ENCODE measurements at places on chromosomes 2 and 18. TPM values are rescaled to one million over a fixed set of nuclear protein-coding genes. Genes with fewer than 3 reads are reported as not detected.

PROKR1 gene
- 0.06 TPM for polyA plus RNA-seq

ST8SIA3 gene
- 0.09 TPM for polyA plus RNA-seq

- no peak for DNase-seq
Observed at GRCh38 chr2:84631047-84631446, 114.7 kb downstream of the DNAH6 start.

GRCh38 chr2:236659758-236660150, 90.1 kb downstream of the ACKR3 start:
- peak; percentile 89 for DNase-seq

GRCh38 chr2:220858101-220858500, 714.0 kb downstream of the EPHA4 start:
- DNase-seq, result no peak

- no peak for DNase-seq
Observed at GRCh38 chr2:46489423-46490174, 10.2 kb downstream of the TMEM247 start.

GPR39 gene
- 1.4 TPM for polyA plus RNA-seq

GRCh38 chr2:68317971-68318913, 1.5 kb downstream of the CNRIP1 start:
- no peak for DNase-seq

DNA sequence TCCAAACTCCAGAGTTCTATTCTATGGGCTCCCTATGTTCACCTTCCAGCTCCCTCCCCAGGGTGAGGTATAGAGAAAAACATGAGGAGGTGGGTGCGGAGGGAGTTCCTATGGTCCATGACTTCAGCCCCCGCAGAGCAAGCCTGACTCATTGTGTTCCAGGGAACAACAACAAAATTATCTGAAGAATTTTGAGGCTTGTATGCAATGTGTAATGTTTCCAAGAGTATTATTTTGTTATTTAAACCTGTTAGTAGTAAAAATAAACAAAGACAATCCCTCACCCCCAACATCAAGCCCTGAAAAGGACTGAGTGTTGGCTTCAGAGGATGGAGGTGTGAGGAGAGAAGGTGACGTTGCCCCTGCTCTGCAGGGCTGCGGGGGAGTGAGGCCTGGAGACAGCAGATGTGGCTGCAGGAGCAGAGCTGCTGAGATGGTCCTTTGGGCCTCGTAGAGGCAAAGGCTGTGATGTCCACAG, 29.0 kb downstream of the LAMA3 start:
- no peak for DNase-seq

- no peak for DNase-seq
Observed at GRCh38 chr2:131125195-131125757, 20.1 kb downstream of the PLEKHB2 start.

GRCh38 chr2:205768341-205768740, 86.0 kb downstream of the NRP2 start:
- no peak for DNase-seq

DNA sequence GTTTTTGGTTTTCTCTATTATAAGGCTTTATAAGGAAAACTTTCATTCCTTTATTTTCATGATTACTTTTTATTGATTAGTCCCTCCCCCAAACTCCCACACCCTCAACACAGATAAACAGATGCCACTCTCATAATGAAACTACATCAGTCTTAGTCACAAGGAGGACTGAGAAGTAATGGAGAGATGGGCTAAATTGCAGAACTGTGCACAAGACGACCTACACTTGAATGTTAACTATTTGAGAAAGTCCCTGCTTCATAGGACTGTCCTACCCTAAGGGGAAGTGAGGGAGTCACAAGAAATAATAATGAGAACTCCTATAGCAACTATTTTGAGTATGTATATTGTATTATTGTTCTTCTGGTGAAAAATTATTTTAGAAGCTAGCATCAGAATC, 360.8 kb downstream of the RBM43 start:
- no peak for DNase-seq

- no peak for DNase-seq
Observed at GRCh38 chr2:23388756-23389514, 4.0 kb downstream of the KLHL29 start.

DNA sequence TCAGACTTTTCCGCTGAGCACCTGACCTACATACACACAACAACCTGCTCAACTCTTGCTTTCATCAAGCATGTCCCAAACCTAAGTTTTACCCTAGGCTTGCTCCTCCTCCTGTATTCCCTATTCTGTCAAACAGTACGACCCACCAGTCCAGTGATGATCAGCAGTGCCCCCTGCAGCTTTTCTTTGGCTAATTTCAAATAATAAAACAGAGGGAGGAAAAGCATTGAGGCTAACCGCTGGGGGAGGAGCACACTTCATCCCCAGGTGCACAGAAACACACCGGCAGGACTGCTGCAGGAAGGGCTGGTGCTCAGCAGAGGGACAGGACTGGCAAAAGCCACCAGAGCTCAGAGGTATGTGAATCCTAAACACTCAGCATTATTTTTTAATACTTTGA, 21.2 kb downstream of the E2F6 start:
- DNase-seq, result no peak

- no peak for DNase-seq
Observed at GRCh38 chr18:11978956-11979355, 2.4 kb upstream of the IMPA2 start.

ZNF385B gene
- 0.47 TPM for polyA plus RNA-seq

SLC9A4 gene
- 0.22 TPM for polyA plus RNA-seq

DNA sequence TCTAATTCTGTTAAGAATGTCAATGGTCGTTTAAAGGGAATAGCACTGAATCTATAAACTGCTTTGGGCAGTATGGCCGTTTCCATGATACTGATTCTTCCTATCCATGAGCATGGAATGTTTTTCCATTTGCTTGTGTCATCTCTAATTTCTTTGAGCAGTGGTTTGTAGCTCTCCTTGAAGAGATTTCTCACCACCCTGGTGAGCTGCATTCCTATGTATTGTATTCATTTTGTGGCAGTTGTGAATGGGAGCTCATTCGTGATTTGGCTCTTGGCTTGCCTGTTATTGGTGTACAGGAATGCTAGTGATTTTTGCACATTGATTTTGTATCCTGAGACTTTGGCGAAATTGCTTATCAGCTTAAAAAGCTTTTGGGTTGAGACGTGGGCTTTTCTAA, 38.3 kb upstream of the WDR75 start:
- no peak for DNase-seq

GRCh38 chr18:7590826-7591560, 23.9 kb downstream of the PTPRM start:
- DNase-seq, result no peak

DNA sequence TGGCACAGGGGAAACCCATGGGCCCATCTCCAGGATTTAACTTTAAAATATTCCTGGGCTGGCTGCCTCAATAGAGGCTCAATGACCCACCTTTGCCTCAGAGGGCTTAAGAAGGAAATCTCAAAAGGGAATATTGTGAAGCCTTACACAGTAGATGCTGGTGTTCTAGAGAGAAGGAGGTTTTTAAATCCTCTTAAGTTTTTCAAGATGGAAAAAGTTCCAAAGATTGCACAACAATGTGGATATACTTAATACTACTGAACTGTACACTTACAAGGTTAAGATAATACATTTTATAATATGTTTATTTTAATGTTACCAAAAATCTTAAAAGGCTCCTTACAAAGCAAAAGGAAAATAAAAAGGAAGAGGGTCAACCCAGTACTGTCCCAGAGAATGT, 54.9 kb upstream of the LCLAT1 start:
- no peak for DNase-seq

DNA sequence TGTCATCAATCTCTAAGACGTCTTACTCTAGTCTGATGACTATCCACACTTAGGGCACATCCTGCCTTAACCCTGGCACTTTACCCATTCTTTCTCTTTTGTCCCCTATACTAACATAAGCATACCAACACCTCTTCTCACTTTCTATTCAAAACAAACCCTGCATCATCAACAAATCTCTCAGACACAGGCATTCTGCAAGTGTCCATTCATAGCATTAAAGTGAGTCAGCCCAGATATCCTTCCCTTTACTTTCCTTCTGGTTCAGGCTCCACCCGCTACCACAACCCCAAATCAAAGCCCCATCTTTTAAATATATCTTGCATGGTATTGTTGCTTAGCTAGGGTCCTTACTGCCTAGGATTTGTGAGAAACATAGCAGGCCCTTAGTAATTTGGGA, 3.8 kb downstream of the GRB14 start:
- no peak for DNase-seq

MGAT4A gene
- polyA plus RNA-seq, result 8.7 TPM

CRYGD gene
- polyA plus RNA-seq, result not detected

RTKN gene
- 14.2 TPM for polyA plus RNA-seq

DNA sequence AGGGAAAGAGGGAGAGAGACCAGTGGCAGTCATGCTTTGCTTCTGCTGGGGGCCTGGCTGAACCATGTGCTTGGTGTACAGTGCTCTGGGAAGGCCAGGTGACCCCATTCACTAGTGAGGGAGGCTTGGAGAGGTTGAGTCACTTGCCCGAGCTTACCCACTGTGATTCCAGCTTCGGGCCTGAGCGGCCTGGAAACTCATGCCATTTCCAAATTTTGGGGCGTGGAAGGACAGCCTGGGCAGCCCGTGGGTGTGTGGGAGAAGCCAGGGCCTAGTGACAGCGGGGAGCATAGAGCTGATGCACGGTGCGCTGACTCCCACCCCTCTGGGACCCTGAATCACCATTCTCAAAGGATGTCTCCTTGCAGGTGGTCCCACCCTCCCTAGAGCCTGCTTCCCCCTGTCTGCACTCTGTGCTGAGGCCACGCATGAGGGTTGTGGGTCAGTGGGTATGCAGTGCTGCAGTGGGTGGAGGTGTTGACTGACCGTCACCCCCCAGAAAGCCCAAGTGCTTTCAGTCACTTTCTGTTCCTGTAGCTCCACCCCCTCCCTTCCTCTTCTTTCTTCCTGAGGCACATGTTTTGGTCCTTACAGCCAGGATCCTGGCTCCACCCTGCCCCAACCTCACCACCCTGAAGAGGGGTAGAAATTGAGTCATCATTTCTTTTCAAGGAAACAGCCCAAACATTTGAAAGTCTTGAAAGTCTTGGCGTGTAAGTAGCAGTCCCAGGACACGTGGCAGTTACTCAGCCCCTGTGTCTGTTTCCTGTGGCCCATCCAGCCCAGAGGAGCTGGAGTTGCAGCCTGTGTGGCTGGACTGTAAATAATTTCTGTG, 69.3 kb upstream of the MCFD2 start:
- DNase-seq, result no peak

SAP130 gene
- 13.0 TPM for polyA plus RNA-seq

SERPINB12 gene
- polyA plus RNA-seq, result not detected
